Left kidney (tissue), 8 donors: ENCODE measurements at places on chromosomes 5 and 9.
A peak's percentile ranks its signal among the peaks of the same experiment; 100 is the strongest.

GRCh38 chr9:123238365-123238764, 30.0 kb downstream of the STRBP start:
- DNase-seq, result no peak

DNA sequence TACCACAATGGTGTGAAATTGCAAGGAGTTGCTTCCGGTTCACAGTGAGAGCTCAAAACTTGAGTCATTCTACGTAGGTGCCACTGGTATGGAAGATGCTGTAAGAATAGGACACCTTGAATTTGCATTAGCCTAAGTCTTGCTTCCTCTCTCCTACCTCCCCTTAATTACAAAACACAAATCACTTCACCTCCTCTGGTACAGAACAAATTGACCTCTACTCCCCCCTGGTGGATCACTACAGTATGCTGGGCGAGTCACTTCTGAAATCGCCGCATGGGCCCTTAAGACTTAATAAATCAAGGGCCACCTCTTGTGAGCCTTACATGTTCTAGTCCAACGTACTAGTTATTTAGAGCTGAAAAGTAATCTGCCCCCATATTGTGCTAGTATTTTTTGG, 145.3 kb upstream of the SMARCA2 start:
- peak; percentile 19 for DNase-seq

DNA sequence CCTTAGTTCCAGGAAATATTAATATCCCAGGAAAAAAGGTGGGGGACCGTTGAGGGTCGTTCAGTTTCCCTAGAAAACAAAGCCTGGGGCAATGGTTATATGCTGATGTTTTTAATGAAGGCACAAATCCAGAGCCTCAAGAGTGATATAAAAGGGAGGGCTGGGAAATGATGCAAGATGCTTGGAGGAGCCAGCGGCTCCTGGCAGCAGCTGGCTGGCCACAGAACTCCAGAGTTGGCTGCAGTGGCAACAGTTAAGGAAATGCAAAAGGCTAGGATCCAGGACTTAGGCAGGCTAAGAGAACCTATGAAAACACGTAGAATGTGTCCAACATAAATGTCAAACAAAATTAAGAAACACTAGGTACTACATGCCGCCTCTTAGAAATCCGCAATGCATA, 31.0 kb upstream of the B4GALT1 start:
- no peak for DNase-seq

DNA sequence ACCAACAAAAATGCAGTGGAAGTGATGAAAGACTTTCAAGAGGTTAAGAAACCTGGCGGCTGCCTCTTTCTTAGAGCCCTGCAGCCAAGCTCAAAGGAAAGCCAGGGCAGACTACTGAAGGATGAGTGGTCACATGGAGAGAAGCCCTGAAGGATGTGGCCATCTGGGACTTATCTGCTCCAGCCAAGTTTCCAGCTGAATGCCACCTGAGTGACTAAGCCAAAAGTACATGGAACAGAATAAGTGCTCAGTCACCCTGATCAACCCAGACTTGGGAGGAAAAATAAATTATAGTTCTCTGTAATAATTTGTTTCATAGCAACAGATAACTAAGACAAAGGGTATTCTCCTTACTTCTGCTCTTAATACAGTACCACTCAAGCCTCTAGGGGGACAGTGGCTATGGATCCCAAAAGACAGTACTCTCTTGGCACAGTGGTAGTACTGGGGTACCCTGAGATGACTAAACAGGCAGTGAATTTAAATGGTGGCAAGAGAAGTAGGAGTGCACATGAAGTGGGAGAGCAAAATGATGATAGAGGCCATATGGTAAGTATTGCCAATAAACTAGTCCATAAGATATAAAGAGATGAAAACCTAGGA, 182.3 kb downstream of the ELAVL2 start:
- DNase-seq, result no peak

- DNase-seq, result no peak
Observed at GRCh38 chr5:171895081-171895480, 109.5 kb downstream of the SMIM23 start.

GRCh38 chr5:50646591-50646990, 19.8 kb upstream of the PARP8 start:
- no peak for DNase-seq

DNA sequence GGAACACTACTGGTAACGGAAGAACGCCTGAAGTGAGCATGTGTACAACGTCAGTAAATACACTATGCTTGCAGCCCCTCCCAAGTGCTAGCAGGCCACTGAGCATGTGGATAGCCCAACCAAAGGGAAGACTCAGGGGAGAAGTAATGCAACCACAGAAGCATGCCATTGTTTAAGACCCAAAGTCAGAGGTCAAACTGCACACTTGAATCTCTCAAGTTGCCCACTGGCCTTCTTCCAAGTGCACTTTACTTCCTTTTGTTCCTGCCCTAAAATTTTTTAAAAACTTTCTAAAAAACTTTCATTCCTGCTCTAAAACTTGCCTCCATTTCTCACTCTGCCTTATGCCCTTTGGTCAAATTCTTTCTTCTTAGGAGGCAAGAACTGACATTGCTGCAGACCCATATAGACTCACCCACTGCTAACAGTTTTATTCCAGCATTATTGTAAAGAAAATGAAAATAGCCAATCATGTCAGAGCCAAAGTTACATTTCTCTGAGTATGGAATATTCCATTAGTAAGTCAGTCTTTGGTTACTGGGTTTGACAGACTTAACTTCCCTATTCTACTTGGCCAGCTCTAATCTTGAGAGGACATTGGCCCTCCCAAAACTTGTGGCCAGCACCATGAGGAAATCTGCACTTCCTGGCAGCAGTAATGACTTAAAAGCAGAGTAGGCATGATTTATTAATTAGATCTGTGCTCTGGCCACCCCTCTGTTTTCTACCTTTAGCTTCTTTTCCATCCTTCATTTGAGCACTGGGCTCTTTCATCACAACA, 76.9 kb downstream of the TSSK1B start:
- no peak for DNase-seq

GRCh38 chr5:98096155-98096554, 677.3 kb upstream of the RGMB start:
- no peak for DNase-seq

GRCh38 chr5:9765419-9766140, 135.4 kb upstream of the TAS2R1 start:
- no peak for DNase-seq

DNA sequence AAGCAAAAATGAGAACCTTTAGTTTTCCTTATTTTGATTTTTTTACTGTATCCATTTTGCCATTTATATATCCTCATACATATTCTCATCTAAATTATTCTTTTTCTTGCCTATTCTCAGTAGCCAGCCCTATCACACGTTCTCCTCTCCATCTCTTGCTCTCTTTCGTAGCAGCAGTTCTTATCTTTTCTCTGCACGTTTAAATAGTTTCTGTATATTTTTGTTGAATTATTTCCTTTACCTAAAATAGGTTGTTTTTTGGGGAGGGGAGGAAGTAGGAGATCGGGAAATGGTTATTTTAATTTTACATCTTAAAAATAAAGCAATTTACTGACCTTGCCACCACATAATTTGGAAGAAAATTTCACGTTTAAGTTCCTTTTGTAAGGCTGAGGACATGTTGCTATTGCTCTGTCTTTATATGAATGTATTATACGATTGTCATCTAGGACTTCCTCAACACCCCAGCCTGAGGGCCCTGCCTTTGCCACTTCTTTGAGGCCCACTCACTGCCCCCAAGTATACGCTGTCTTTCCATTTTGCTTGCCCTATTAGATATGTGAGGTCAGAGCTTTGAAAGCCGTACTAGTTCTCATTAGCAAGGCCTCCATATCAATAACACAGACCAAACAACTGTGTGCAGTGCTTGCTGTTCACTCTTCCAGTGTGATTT, 140.3 kb downstream of the GNAQ start:
- DNase-seq, result no peak

GRCh38 chr9:70868041-70868440, 253.4 kb downstream of the TRPM3 start:
- DNase-seq, result peak; percentile 14

DNA sequence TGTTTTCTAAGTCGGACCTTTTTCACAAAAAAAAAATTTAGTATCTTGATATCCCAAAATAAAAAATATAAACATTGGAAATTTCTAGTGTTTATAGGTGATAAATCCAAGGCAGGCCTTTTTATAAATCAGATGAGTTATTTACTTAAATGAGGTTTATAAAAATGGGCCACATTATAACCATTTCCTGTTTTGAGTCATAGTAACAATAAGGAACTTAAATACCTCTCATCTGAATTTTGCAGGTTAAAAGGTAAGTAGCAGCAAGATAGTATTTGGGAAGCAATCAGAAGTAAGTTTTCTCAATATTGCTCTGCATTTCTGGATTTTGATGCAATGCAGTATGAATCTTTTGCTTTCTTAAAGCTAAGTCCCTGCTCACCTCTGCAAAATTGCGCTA, 3.9 kb downstream of the SPTAN1 start:
- DNase-seq, result no peak

DNA sequence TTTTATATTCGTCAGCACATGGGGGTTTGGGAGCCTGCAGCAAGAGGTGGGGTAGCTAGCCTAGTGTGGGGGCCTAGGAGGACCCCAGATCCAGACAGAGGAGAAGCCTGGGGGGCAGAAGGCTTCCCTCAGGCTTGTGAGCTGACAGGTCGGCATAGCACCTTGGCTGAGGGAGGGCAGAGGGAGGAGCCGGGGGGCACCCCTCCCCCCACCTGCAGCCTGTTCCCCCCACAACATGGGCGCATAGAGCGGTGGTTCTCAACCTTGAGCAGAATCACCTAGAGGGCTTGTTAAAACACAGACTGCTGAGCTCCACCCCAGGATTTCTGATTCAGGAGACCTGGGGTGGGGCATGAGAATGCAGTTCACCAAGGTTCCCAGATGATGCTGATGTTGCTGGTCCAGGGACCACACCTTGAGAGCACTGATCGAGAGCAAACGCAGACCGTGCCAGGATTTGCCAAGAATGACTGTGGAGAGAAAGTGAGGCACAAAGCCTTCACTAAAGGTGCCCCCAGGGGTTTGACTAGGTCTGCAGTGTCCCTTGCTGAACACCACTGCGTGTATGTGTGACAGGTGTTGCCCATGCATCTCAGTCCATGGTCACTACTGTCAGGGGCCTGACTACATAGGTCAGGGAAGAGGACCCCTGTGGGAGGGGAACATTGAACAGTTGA, 163.3 kb downstream of the MACROH2A1 start:
- no peak for DNase-seq

DNA sequence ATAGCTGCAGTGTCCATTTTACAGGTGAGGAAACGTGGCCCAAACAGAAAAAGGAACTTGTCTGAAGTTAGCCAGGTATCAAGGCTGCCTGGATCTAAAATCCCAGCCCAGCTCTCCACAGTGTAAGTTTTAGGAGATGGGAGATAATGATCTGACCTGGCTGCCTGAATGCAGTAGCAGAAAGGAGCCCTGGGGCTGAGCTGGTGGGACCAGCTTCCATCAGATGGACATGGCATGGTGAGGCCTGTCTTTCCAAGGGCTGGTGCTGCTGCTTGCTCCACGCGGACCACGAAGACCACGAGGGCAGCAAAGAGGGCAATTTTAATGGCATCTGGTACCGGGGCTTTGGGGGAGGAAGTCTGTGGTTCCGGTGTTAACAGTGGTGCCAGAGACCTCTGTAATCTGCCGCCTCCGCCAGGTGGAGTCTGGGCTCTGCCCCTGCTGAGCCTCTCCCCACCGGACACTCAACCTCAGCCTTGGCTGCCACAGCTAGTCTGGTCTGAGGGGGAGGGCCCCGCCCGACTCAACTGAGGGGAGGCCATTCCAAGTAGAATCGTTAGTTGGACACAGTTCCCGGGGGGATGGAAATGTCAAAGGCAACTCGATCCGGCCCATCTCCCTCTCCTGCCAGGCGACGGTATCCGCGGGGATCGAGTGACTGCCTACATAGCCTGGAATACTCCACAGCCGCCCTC, 650 bp downstream of the MYORG start:
- peak; percentile 50 for DNase-seq

DNA sequence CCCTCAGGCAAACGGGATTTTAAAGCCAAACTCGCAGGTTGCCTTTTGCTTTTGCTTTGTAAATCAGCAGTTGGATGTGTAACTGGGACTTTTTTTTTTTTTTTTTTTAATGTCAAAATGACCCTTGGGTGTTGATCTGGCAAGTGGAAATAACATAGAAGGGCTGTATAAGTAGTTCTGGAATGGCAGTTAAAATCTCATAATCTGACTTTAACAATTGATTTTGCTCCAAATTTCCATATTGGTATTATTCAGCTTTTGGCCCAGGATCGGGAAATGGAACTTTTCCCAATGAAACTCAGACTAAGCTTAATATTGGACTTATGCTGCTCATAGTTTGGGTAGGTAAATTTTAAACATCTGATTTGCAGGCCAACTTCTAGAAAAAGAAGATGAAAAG, 346.8 kb upstream of the NUDT12 start:
- DNase-seq, result no peak

DNA sequence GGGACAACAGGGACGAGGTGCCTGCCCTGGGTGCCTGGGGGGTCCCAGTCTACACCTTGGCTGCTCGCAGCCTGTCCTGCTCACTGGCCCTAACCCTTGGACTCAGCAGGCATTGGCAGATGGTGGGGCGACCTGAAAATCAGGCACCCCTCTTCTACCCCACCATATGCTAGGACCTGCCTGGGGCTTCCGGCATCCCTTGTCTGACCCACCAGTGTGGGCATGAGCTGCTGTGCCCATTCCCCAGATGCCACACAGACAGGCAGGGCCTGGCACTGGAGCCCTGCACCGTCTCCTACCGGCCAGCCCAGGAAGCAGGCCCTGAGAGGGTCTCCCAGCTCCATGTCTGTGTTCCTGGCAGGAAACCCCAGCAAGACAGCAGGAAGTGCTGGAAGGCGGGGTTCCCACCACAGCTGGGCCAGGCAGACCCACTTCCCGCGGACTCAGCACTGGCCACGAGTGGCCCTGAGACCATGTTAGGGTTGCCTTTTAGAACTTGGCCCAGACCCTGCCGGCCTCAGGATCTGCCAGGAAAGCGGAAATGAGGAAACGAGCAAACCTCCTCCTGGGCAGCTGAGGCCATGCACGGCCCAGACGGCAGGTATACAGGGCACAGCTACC, 3.1 kb downstream of the NINJ1 start:
- no peak for DNase-seq

DNA sequence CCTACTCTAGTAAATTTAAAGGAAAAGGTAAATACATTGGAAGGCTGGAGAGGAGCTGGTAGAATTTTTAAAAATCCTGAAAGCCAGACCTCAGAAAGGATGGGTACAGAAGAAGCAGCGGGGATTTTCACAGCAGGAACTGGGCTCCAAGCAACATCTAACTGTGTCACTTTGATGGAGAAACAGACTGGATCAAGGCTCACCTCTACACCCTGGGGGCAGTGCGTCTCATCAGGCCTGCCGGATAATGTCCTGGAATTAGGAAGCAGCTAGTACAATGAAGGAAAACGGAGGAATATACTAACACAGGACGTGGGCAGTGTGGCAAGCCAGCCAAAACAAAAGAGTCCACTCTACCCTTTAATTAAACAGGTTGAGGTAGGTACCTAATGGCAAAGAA, 463.6 kb downstream of the TAF11L14 start:
- DNase-seq, result no peak
